ENCODE measurements at places on chromosomes 6 and 20. TPM values are rescaled to one million over a fixed set of nuclear protein-coding genes. Genes with fewer than 3 reads are reported as not detected.

The VGLL2 gene
- not detected for total RNA-seq

The BPIFB2 gene
- total RNA-seq = not detected

The TSPO2 gene
- not detected for total RNA-seq

The SLC35B3 gene
- 10.7 TPM for total RNA-seq

The WFDC10A gene
- total RNA-seq = not detected

The GHRH gene
- total RNA-seq = not detected

The EPHA7 gene
- total RNA-seq = not detected

The RPL10A gene
- total RNA-seq = 1,895 TPM

The ENPP4 gene
- total RNA-seq = 0.08 TPM

The ID4 gene
- total RNA-seq = 0.23 TPM

The LGSN gene
- total RNA-seq = not detected

The DDX43 gene
- 1.6 TPM for total RNA-seq

The ZBP1 gene
- not detected for total RNA-seq

Data from hair follicular keratinocyte (primary cell).